ENCODE measurements at places on chromosomes 16 and 17.
A peak's percentile ranks its signal among the peaks of the same experiment; 100 is the strongest.

DNA sequence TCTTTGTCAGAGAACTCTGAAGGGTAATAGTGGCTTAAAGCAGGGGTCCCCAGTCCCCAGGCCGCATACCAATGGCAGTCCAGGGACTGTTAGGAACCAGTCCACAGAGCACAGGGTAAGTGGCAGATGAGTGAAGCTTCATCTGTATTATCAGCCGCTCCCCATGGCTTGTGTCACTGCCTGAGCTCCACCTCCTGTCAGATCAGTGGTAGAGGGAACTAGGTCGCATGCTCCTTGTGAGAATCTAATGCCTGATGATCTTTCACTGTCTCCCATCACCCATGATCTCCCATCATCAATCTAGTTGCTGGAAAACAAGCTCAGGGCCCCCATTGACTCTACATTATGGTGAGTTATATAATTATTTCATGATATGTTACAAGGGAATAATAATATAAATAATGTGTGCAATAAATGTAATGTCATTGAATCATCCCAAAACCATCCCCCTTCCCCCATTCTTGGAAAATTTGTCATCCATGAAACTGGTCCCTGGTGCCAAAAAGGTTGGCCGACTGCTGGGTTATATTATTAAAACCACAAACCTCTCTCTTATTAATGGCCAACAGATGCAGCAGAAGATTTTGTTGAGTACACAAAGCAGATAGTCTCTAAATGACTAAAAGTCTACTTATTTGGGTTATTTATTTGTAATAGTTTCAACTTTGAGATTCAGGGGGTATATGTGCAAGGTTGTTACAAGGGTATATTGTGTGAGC is 782.7 kb downstream of the CDH11 start:
- DNase-seq = no peak

DNA sequence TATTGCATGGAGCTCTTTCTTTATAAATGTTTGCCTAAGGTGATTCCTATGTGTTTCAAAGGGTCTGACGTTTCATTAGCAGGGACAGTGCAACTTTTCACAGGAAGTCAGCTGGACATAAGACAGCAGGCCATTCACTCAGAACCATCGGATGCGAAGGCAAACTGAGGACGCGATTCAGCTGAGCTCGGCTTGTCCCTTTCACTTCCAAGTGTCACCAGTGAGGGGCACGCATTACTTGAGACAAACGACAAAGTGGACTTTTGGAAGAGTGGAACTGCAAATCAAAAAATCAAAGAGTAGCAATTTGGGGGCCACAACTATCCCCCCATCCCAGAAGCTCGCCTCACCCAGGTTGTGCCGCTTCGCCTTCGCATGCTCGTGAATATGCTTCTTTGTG is 14.6 kb downstream of the USP22 start:
- DNase-seq = peak; percentile 65

GRCh38 chr17:12341328-12341727 is 320.7 kb downstream of the MAP2K4 start:
- no peak for DNase-seq

DNA sequence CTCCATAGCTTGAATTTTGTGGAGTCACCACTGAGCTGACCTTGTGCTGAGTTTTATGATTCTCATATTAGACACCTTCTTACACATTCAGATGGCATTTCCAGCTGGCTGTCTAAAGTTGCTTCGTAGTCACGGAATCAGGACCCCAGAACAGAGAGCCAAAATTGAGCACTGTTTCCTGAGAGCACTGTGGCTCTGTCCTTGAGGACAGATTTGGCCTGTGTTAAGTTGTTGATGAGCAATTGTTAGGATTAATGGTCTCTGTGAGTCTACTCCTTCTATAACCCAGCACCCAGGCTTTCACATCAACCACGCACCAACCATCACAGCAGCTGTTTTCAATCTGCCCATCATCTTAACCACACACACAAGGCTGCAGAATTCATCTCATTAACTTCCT is 277.5 kb upstream of the HSBP1 start:
- DNase-seq = no peak

GRCh38 chr17:73824321-73824720 is 180.1 kb upstream of the SDK2 start:
- no peak for DNase-seq

DNA sequence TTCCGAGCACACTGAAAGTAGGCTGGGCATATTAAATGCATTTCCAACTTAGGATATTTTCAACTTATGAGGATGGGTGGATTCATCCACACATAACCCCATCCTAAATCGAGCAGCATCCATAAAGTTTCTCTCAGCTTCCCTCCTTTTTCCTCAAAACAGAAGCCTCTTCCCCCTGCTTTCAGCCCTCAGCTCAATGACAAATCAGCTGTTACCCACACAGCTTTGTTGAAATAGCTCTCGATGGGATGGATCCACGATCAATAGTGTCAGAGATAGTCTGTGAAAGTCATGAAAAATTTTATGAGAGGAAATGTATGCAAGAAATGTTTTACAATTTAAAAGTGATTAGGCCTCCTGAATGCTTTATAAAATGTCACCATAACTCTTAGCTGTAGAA is 2.5 kb downstream of the DHX33 start:
- DNase-seq = no peak

GRCh38 chr16:48862087-48862532 is 252.1 kb upstream of the N4BP1 start:
- DNase-seq = no peak

DNA sequence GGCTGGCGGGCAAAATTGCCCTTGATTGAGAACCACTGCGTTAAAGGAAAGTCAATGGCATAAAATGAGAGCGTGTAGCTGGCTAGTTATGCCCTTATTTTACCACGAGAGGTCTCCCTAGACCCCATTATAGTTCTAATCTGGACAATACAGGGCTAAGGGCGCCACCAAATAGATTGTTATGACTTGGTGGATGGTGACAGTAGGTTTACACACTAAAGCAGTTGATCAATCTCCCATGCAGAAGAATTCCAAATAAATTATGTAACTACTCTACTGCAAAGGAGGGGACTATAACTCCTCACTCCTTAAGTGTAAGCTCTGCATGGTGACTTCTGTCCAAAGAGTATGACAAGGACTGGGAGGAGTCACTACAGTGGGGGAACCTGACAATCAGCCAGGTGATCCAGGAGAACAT is 20.4 kb upstream of the YPEL2 start:
- DNase-seq = peak; percentile 79

DNA sequence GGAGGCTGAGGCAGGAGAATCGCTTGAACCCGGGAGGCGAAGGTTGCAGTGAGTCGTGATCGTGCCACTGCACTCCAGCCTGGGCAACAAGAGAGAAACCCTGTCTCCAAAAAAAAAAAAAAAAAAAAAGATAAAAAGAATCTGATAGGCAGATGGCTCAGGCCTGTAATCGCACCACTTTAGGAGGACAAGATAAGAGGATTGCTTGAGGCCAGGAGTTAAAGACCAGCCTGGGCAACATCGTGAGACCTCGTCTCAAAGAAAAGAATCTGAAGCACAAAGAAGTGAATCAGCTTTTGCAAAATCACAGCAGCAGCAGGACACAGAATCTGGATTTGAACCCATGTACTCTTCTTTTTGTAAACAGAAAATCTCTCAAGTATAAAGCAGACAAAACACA is 7.6 kb downstream of the NOB1 start:
- DNase-seq = no peak

- DNase-seq = no peak
These were observed 4.0 kb downstream of the MMD start for GRCh38 chr17:55417411-55418268.

GRCh38 chr16:10846213-10846998 is 27.8 kb upstream of the TVP23A start:
- DNase-seq = peak; percentile 42

DNA sequence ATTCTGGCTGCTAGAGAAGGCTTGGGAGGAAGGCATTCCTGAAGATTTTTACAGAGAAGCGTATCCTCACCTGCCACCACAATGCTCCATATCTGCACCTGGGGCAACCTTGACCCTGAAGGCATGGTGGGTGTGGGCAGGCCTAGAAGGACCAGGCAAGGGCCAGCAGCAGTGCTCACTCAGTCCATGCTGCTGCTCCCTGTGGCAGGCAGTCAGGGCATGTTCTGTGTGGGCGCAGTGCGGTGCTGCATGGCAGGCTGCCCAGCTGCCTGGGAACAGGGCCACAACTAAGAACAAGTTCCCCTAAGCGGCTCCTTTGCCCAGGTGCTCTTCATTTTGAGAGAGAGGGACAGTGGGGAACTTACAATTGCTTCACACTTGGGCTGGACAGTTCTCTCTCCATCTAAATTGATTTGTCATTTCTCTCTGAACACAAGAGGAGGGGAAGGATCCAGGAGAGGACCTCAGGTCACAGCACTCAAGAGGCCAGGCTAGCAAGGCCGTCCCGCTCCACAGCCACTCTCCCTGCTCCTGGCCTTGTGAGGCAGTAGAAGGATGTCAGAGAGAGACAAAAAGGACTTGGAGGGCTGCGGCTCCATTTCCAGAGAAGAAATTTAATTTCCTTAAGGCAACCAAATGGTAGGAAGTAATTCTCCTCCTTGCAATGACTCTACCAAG is 158.8 kb downstream of the AATF start:
- DNase-seq = peak; percentile 66

GRCh38 chr17:65467156-65467555 is 94.3 kb downstream of the AXIN2 start:
- no peak for DNase-seq

DNA sequence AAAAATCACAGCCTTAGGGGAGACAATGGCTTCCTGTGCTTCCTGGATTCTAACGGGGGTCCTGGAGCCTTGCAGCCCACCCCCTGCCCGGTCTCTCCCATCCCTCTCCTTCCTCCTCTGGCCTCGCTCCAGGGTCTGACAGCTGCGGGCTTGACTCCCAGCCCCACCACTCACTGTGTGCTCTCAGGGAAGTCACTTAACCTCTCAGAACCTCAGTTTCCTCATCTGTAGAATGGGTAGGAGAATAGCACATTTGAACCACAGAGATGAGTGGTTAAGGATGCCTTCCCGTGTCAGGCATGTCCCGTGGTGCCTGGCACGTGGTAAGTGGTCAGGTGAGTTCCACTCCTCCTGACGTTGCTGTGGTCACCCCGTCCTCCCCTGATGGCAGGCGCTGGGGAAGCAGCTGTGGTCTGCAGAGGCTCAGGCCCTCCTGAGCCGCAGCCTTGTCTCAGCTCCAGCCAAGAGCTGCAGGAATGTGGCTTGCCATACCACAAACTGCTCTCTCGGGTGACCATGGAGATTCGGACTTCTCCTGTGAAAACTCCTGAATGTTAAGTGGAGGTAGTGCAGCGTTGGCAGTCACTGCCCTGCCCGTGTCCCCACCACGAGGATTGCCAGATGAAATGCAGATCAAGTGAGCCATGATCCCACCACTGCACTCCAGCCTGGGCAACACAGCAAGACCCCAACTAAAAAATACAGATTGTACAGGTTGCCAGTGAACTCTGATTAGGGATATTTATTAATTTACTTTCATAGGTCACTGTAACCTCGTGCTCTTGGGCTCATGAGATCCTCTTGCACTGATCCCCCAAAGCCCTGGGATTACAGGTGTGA is 85.7 kb downstream of the NT5M start:
- DNase-seq = no peak

- DNase-seq = no peak
These were observed 4.0 kb downstream of the SKA2 start for GRCh38 chr17:59151006-59151405.

DNA sequence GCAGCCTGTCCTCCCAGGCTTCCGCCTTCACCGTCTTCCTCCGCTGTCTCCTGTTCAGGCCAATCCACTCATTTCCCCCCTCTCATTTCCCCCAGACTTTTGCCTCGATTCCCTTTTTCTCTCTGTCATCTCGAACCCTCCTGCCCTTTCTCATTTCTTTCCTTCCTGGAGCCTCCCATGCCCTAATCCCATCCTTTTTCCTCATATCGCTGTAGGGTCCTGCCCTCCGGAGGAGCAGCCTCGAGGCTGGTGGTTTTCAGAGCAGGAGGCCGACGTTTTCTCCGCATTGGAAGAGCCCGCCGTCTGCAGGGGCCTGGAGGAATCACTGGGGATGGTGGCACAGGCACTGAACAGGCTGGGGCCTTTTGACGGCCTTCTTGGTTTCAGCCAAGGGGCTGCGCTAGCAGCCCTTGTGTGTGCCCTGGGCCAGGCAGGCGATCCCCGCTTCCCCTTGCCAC is 597 bp downstream of the OVCA2 start:
- DNase-seq = no peak

DNA sequence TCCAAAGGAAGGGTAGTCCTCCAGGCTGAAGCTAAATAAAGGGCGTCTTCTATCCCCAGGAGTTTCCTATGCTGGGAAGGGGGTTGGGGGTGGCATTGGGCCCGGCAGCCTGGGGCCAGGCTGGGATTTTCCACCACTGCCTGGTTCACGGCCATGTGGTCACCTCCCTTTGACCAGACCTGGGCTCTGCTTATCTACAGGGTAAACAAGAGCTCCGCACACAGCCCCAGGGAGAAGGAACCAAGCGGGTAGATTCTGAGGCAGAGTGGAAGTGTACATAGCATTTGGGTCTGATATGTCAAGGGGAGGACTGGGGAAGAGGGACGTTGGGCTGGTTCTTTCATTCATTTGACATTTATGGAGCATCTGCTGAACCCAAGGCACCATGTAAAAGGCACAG is 27.2 kb upstream of the TMEM220 start:
- DNase-seq = no peak

DNA sequence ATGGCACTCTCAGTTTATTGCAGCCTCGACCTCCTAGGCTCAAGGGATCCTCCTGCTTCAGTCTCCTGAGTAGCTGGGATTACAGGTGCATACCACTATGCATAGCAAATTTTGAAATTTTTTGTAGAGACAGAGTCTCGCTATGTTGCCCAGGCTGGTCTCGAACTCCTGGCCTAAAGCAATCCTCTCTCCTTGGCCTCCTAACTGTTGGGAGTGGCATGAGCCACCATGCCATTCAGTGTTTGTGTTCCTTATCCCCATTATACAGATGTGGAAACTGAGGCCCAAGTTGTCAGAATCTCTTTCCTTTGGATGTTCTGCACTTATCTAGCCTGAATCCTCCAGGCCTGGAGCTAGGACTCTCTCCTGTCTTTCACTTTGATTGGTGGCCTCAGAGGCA is 40.8 kb upstream of the NKD1 start:
- DNase-seq = no peak

- DNase-seq = peak; percentile 52
These were observed 147.4 kb upstream of the TBX2 start for GRCh38 chr17:61251939-61252865.

GRCh38 chr17:50049636-50050035 is 6.3 kb upstream of the ITGA3 start:
- DNase-seq = no peak

DNA sequence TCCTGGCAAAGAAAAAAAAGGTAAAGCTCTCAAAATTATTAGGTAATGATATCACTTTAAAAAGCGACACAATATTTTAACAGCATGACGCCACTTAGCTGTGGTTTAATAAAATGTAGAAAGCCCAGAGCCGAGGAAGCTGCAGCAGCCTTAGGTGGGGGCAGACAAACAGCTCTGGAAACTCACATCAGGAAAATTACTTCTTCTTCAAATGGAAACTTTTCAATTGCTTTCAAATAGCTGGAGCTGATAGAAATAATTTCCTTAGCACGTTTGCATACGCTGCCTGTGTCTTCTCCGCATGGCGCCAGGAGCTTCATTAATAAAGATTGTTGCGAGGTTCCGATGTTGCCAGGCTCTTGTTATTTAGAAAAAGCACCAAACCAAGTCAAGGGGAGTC is 835.3 kb upstream of the EEF2KMT start:
- no peak for DNase-seq

Measured in globus pallidus (tissue), 1 donor.